Cardiac atrium fibroblast (primary cell): ENCODE measurements at places on chromosomes 3 and 15. TPM values are rescaled to one million over a fixed set of nuclear protein-coding genes. Genes with fewer than 3 reads are reported as not detected.

The WDR93 gene
- total RNA-seq, result not detected in 2 replicates

The LMOD3 gene
- not detected in 2 replicates for total RNA-seq

The NMD3 gene
- total RNA-seq, result 45.9 and 55.1 TPM in 2 replicates

The SCG5 gene
- total RNA-seq, result 2.6 and 3.2 TPM in 2 replicates

The GOLGA6B gene
- not detected in 2 replicates for total RNA-seq

The MAPK6 gene
- total RNA-seq, result 22.4 and 44.4 TPM in 2 replicates

The ARL14 gene
- not detected in 2 replicates for total RNA-seq

The DUOX1 gene
- not detected in 2 replicates for total RNA-seq

The ADGRG7 gene
- not detected in 2 replicates for total RNA-seq

The C2CD4A gene
- total RNA-seq, result 0.72 and 7.9 TPM in 2 replicates

The ACOX2 gene
- total RNA-seq, result 9.9 and 12.0 TPM in 2 replicates

The GPR62 gene
- not detected in 2 replicates for total RNA-seq

The ALS2CL gene
- 0.32 and 1.4 TPM in 2 replicates for total RNA-seq

The FOXL2NB gene
- not detected in 2 replicates for total RNA-seq

The FSTL1 gene
- total RNA-seq, result 1,089 and 1,234 TPM in 2 replicates

The WDR72 gene
- total RNA-seq, result not detected in 2 replicates

The CELF6 gene
- 0.54 TPM in 1 of 2 replicates, not detected in the other for total RNA-seq

The ARPIN gene
- 7.3 and 8.5 TPM in 2 replicates for total RNA-seq

The PLSCR2 gene
- total RNA-seq, result not detected in 2 replicates

The CNTN3 gene
- 0.16 TPM in 1 of 2 replicates, not detected in the other for total RNA-seq

The ANKDD1A gene
- total RNA-seq, result 2.3 and 5.4 TPM in 2 replicates

The CCNB2 gene
- total RNA-seq, result 19.3 and 22.2 TPM in 2 replicates

The WDR82 gene
- 44.7 and 49.6 TPM in 2 replicates for total RNA-seq

The CTXN2 gene
- not detected in 2 replicates for total RNA-seq

The CPA3 gene
- total RNA-seq, result not detected in 2 replicates

The SLCO2A1 gene
- 4.2 and 4.5 TPM in 2 replicates for total RNA-seq

The ISLR2 gene
- total RNA-seq, result 0.16 TPM in 1 of 2 replicates, not detected in the other

The CHL1 gene
- total RNA-seq, result not detected in 2 replicates

The PLSCR5 gene
- total RNA-seq, result not detected in 2 replicates

The RSL24D1 gene
- total RNA-seq, result 55.1 and 78.9 TPM in 2 replicates

The PSMD2 gene
- 240 and 344 TPM in 2 replicates for total RNA-seq

The SLC6A11 gene
- total RNA-seq, result not detected in 2 replicates

The SNURF gene
- total RNA-seq, result 2.5 and 21.7 TPM in 2 replicates

The SPTSSB gene
- total RNA-seq, result not detected in 2 replicates

The PPP1R14D gene
- not detected in 2 replicates for total RNA-seq

The TRAIP gene
- total RNA-seq, result 6.5 and 7.8 TPM in 2 replicates

The HDC gene
- not detected in 2 replicates for total RNA-seq

The KIF9 gene
- 1.6 and 5.3 TPM in 2 replicates for total RNA-seq

The CHRD gene
- 0.18 and 0.32 TPM in 2 replicates for total RNA-seq

The CFAP100 gene
- total RNA-seq, result not detected in 2 replicates

The TLR9 gene
- total RNA-seq, result not detected in 2 replicates

The SUMF1 gene
- total RNA-seq, result 56.0 and 63.7 TPM in 2 replicates

The LTK gene
- total RNA-seq, result 0.32 TPM in 1 of 2 replicates, not detected in the other

The TPRA1 gene
- 51.2 and 63.5 TPM in 2 replicates for total RNA-seq

The CCDC191 gene
- 1.1 and 2.3 TPM in 2 replicates for total RNA-seq

The LRRC2 gene
- total RNA-seq, result 0.32 and 1.3 TPM in 2 replicates

The EPHA6 gene
- total RNA-seq, result not detected in 2 replicates

The ACAP2 gene
- 32.7 and 45.1 TPM in 2 replicates for total RNA-seq

The SNX22 gene
- under 0.01 TPM in 1 of 2 replicates, not detected in the other for total RNA-seq

The ACKR4 gene
- 0.54 and 1.5 TPM in 2 replicates for total RNA-seq

The KY gene
- 0.32 TPM in 1 of 2 replicates, not detected in the other for total RNA-seq

The TTC14 gene
- total RNA-seq, result 20.1 and 21.3 TPM in 2 replicates
